ENCODE measurements at places on chromosomes 3 and 15.

DNA sequence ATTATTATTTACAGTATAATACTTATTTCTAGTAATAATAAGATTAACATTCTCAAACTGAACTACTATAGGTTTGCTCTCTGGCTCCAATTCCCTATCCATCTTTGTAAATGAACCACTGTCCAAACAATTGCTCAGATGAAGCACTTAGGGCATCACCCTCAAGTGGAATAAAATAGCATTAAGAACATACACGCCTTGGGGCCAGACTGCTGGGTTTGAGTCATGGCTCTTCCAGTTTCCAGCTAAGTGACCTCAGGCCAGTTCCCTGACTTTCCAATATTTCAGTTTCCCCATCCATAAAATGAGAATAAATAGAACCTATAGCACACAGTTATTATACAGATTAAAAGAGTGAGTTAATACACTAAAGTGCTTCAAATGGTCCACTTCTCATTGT lies 507.2 kb downstream of the MAGI1 start:
- DNase-seq, result no peak

GRCh38 chr3:111412656-111413055 lies 129.3 kb upstream of the CD96 start:
- DNase-seq, result no peak

- no peak for DNase-seq
Measured at GRCh38 chr3:142105991-142106390, 43.4 kb downstream of the TFDP2 start.

GRCh38 chr3:66303491-66303901 lies 82.7 kb downstream of the SLC25A26 start:
- DNase-seq, result no peak

- DNase-seq, result no peak
Measured at GRCh38 chr3:160544844-160545503, 20.4 kb downstream of the KPNA4 start.

- no peak for DNase-seq
Measured at GRCh38 chr15:26001201-26001600, 138.1 kb upstream of the ATP10A start.

- DNase-seq, result no peak
Measured at GRCh38 chr3:194930377-194931204, 244.9 kb downstream of the FAM43A start.

DNA sequence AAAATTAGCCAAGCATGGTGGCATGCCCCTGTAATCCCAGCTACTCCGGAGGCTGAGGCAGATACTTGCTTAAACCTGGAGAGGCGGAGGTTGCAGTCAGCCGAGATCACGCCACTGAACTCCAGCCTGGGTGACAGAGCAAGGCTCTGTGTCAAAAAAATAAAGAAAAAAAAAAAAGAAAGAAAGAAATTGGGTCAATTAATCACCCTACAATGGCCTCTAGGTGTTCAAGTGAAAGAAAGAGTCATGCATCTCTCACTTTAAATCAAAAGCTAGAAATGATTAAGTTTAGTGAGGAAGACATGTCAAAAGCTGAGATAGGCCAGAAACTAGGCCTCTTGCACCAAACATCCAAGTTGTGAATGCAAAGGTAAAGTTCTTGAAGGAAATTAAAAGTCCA lies 44.9 kb upstream of the GSK3B start:
- DNase-seq, result no peak

DNA sequence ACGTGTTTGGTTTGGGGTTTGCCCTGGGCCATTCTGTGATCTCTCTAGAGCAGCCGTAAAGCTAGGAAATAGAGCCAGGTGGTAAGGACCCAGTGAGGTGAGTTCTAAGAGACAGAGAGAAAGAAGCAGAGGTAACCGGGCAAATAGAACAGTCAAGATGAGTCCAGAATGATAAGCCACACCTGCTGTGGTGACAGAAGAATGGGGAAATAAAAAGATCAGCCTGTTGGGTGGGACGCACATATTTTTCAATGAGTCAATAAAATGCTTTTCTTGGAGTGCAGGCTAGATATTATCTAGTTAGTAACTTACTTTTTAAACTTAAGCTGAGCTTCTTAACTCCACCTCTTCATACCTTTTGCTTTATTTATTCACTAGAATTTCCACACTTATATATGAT lies 135.0 kb downstream of the NFKBIZ start:
- DNase-seq, result no peak

DNA sequence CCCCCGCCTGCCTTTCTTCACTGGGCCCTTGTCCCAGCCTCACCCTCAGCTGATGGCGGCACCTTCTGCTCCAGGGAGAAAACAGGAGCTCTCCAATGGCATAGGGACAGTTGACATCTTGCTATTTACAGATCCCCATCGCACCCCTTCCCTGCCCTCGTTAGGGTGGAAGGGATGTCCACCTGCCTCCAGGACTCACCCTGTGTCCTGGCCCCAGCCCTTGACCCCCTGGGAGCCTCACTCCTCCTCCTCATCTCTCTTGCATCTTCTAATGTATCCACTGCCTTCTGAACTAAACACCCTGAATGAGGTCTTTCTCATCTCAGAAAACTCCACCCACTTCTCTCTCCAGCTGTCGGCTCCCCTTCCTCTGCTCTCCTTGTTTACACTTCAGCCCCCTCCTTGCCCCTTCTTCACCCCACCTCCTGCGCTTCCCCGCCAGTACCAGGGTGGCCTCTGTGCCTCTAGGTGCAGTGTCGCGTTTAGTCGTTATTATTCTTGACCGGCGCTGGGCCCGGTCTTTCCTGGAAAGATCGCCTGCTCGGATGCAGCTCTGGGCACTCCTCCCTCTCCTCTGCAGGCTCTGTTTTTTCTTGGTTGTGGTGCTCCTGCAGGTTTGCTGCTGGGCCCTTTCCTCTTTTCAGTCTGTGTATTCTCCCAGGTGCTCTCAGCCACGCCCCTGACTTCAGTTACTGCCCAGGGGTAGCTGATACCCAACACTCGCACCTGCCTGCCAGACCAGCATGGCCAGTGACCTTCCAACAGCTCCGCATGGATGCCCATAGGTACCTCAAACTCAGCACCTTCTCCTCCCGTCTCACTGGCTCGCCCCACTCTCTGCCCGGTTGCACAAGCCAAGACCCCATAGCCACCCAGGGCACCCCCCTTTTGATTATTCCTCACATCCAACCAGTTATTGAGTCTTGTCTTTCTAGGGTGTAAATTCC lies 42.9 kb downstream of the PML start:
- no peak for DNase-seq

- no peak for DNase-seq
Measured at GRCh38 chr15:74907163-74907870, 666 bp upstream of the FAM219B start.

GRCh38 chr3:64623125-64623524 lies 64.7 kb downstream of the ADAMTS9 start:
- DNase-seq, result no peak

GRCh38 chr15:77029166-77030047 lies 34.5 kb downstream of the PSTPIP1 start:
- DNase-seq, result no peak

DNA sequence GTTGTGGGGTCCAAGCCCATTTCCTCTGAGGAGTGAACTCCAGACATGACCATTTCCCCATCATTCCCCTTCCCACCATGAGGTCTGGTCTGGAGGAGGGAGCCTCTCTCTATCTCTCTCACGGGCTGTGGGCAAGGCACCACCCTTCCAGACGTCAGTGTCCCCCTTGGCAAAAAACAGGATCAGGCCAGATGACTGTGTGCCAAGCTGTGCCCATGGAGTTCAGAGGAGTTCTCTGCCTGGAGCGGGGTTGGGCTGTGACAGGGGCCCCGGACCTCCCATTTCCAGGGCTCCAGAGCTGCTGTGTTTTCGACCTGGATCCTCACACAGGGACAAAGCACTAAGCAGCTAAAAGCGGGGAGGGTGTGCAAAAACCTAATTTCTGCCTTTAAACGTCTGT lies 124.5 kb downstream of the RAB11A start:
- DNase-seq, result no peak

DNA sequence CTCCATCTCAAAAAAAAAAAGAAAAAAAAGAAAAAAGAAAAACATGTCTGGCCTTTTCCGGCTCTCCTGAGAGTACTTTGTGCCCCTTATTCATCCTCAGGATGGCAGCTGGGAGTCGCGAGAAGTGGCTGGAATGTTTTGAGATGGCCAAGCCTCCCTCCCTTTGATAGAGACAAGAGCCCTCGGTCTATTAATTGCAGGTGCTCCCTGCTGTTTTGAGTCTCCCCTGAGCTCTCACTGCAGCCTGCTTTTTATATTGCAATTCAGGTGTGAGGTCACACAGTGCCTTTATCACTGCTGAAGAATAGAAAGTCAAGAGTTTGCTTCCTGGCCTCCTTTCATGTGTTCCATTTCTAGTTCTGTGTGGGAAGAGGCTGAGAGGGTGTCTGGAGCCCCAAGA lies 10.9 kb downstream of the CA12 start:
- DNase-seq, result no peak

GRCh38 chr3:195072916-195073564 lies 197.9 kb downstream of the XXYLT1 start:
- no peak for DNase-seq

GRCh38 chr3:122403489-122403888 lies 12.4 kb downstream of the WDR5B start:
- no peak for DNase-seq

- DNase-seq, result no peak
Measured at GRCh38 chr15:33190539-33190938, 4.0 kb downstream of the FMN1 start.

GRCh38 chr15:44144184-44144583 lies 50.9 kb downstream of the FRMD5 start:
- DNase-seq, result no peak

DNA sequence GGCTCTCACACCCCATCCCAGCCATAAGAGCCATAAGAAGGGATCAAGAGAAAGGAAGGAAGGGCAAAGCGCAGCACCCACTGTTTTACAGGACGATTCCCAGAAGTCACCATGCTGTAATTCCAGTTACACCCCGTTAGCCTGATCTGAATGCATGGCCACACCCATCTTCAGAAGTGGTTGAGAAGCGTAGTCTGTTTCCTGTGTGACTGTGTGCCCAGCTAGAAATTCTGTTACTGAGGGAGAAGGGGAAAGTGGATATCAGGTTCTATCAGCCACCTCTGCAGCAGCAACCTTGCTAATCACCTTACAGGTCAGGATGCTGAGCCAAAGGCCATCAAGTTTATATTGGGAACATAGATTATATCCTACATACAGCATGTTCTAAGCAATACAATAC lies 260.0 kb downstream of the ABHD5 start:
- no peak for DNase-seq

- DNase-seq, result no peak
Measured at GRCh38 chr3:113275929-113276750, 64.8 kb downstream of the BOC start.

DNA sequence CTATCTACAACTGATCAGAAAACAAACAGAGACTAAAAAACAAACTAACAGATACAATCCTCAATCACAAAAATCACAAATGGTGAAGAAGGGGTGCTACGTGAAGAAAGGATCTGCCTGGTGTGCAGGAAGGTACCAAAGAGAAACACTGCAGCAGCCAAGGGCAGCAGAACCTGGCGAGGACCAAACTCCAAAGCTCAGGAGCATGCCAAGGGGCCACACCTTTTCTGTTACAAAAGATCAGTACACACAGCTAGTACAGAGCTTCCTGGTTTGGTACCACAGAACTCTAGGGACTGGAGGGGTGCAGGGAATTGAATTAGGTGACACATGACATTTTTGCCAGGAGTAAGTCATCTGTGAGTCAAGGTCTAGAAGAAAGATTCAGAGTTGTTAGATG lies 107.4 kb upstream of the GRM7 start:
- DNase-seq, result no peak

- DNase-seq, result no peak
Measured at GRCh38 chr3:54122324-54123002, at the start of gene CACNA2D3. Gene CACNA2D3 (plus strand): TSS chr3:54122552.

- DNase-seq, result no peak
Measured at GRCh38 chr15:43958861-43959330, 132.1 kb downstream of the WDR76 start.

DNA sequence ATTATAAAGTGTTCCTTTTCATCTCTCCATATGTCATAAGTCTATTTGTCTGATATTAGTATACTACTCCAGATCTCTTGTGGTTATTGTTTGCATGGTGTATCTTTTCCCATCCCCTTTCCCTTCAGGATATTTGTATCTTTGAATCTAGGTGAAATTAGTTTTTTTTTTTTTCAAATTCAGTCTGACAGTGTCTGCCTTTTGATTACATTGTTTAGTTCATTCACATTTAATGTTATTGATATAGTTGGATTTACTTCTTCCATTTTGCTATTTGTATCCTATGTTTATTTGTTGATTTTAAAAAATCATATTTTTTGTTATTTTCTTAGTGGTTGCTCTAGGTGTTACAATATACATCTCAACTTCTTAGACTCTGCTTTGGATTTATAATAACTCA lies 283.0 kb downstream of the CHST2 start:
- no peak for DNase-seq
